ENCODE measurements at places on chromosomes 4 and X.

- no peak for DNase-seq
Measured at GRCh38 chr4:143431526-143432257, 81.8 kb upstream of the SMARCA5 start.

- DNase-seq, result no peak
Measured at GRCh38 chr4:137705171-137705783, 173.0 kb upstream of the PCDH18 start.

DNA sequence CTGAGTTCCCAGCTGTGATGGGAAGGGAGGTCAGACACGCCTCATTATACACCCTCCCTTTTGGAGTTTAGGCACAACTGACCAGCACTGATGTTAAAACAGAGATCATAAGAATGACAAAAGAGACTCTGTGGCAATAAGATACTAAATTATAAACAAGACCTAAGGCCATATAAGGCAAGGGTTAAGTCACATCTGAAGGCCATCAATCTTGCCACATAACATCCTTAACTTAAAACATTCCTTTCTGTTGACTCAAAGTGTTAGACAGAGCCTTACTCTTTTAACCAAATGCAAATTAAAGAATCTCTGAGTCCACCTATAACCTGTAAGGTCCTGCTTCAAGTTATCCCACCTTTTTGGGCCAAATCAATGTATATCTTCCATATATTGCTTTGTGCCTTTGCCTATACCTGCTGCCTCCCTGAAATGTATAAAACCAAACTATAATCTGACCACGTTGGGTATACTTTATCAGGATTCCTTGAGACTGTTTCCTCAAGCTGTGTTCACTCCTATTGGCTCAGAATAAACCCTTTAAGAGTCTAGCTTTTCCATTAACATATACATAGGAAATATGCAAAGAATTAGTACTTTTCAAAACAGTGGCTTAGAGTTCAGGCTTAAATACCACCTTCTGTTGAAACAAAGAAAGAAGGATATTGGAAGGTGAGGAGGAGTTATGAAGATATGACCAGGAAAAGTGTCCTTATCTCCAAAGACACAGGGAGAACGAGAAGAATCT, 214.4 kb upstream of the PPP1R2C start:
- no peak for DNase-seq

DNA sequence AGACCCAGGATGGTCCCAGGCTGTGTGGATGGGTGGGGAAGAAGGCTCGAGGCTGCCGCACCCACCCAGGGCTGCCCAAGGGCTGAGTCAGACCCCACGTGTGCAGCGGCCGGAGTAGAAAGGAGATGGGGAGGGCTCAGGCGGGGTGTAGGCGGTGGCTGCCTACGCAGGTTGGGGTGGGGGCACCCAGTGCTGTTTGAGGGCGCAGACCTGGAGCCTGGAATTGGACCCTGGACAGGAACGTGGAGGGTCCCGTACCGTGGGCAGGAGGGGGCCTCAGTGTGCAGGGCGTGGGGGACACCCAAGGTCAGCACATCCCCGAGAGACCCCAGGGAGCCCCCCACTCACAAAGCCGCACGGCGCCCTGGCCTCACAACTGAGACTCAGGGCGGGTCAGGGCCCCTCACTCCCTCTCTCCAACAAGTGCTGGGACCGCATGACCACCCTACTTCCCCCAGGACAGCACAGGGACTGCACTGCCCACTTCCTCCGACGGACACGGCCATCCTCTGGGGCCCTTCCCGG, 79.9 kb downstream of the FAM53A start:
- DNase-seq, result no peak

- DNase-seq, result no peak
Measured at GRCh38 chr4:81913427-81913879, 441.7 kb upstream of the RASGEF1B start.

DNA sequence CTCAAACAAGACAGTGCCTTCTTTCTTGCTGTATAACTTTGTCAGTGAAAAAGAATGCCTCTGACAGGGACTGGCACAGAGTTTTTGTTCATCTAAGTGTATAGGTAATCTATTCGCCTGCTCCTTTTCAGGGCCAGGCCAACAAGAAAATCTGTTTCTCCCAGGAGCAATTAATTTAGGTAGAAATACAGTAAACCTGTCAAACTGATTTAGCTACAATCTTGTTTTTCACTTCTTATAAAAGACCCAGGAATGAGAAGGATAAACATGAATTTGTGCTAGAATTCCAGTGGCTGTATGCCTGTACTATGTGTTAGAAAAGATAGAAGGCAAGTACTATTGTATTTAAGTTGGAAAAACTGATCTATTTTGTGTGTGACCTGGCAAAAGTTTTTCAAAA, 6.1 kb downstream of the TMA16 start:
- no peak for DNase-seq

- DNase-seq, result no peak
Measured at GRCh38 chrX:111372086-111372485, 39.9 kb downstream of the DCX start.

DNA sequence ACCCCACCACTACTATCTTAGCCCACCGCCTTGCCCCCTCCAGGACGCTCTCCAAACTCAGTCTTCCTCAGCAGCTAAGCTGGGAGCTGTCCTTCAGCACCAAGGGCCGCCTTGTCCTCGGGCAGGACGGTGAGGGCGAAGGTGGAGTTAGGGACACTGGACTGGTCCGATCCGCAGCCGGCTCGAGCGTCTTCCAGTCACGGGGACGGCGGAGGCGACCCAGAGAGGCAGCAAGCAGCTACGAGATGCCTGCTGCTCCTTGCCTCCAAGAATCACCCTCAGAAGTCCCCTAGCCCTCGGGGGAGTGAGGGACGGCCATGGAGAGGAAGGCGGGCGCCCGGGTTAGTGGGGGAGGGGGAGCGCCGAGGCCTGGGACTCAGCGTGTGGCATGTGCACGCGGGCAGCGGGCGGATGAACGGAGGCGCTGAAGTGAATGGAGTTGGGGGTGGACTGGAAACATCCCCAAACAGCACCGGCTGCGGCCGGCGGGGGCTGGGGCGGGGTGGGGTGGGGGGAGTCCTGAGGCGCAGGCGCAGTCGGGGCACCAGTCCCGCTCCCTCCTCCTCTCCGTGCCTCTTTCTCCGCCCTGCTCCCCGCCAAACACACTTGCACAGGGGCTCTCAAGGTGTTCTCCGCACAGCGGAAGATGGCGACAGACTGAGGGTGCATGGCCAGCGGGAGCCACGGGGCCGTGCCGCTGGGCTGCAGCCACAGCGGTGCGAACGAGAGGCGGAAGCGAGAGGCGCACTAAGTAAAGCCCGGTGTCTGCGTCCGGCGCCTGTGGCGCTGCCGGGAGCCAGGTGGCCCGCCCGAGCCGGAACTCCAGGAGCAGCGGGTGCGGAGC, at the start of gene NALF2:
Gene NALF2, plus strand, starts transcription at position 545 of the 844 bp plus-strand sequence. CDS start 957 bp downstream, outside the sequence.
- DNase-seq, result peak; percentile 56

DNA sequence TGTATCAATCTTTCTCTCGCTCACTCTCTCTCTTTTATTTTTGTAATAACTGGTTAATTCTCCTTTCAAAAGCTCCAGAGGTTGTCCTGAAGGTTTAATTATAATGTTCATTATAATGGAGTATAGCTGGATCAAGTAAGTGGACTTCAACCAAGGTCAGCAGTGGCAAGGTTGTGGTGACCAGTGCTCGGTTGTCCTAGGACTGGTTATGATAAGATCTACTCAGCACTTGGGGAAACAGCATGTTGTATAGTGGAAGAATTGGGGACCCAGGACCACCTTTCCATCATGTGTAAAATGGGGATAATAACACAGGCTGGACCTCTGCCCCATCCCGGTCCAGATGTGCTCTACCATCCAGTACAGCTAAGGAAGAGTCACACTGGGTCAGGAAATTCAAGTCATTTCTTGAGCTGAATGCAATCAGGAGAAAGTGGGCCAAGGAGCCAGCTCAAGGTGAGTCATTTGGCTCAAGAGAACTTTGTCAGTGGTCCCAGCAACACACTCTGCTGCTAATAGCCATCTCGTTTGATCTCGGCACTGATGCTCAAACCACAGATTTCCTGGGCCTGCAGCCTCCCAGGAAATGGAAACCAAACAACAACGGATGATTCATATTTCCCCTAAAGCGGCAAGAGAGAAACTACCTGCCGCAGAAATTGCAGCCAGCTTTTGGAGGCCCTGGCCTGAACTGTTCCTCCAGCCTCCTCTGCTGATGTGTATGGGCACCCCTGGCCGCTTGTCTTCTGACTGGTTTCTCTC, 123.6 kb upstream of the RBPJ start:
- no peak for DNase-seq

- no peak for DNase-seq
Measured at GRCh38 chr4:171430495-171430894, 382.7 kb upstream of the GALNTL6 start.

DNA sequence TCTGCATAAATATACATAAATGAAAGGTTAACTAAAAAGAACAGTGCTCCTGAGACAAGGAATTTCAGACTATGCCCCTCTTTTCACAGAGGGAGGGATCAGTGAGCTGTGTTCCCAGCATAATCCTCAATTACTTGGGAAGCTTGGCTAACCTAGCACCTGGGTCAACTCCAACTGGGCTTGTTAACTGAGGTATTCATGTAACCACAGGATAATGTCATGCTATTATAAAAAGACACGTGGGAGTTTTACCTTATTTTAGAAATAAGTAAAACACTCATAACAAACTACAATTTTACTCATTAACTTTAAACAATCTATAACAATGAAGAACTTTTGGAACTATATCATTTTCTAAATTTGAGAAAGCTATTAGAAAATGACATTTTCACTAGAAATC, 48.6 kb downstream of the RPGR start:
- no peak for DNase-seq

- no peak for DNase-seq
Measured at GRCh38 chrX:11431786-11432185, 138.6 kb downstream of the AMELX start.

Measured in DMS79 treated with DMSO at 0.1 percent for 48 hours (cell line).